ENCODE measurements at places on chromosomes 6 and 20. TPM values are rescaled to one million over a fixed set of nuclear protein-coding genes. Genes with fewer than 3 reads are reported as not detected.

DNA sequence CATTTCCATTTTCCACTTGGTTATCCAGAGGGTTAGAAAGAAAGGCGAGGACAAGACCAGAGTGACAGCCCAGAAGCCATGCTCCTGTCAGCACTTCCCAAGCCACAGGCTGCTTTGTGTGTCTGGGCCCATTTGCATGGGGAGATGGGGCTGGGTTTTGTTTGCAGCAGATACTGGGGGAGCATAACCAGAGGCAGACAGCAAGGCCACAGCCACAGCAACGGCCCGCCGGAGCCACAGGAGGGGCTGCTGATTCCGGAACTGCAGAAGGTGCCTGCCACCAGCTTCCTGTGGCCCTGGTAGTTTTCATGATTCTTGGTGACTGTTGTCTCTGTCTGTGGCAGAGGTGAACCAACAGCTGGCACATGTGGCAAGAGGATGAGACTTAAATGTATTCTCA is 106.6 kb downstream of the DLL1 start:
- DNase-seq: no peak

DNA sequence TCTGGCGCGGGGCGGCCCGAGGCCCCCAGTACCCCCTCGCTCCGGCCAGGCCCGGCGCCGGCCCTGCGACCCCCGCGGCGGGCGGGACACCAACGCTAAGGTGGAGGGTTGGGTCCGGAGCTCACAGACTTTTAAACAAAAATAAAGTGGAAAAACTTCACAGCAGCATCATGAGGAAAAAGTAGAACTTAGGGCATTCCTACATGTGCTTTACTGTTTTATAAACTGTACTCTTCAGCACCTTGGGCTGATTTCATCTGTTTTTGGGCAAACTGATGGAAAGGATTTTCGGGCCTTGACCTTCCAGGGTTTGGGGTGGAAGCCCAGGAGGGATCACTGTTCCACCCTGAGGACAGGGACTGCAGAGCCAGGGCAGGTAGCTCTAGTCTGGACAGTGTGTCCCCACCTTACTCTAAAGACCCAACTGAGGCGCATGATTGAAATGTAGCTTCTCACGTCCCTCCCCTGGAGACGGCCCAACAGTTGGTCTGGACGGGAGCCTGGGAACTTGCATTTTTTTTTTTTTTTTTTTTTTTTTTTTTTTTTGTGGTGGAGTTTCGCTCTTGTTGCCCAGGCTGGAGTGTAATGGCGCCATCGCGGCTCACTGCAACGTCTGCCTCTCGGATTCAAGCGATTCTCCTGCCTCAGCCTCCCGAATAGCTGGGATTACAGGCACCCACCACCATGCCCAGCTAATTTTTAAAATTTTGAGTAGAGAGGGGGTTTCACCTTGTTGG is 740 bp downstream of the NELFCD start:
- no peak for DNase-seq

- no peak for DNase-seq
Observed at GRCh38 chr6:121657972-121658371, 222.5 kb downstream of the GJA1 start.

The RWDD2A gene
- 2.2 TPM for total RNA-seq

GRCh38 chr20:5720696-5721095 is 29.5 kb upstream of the SHLD1 start:
- no peak for DNase-seq

The SLC25A27 gene
- 0.64 TPM for total RNA-seq

The PHACTR3 gene
- total RNA-seq: not detected

DNA sequence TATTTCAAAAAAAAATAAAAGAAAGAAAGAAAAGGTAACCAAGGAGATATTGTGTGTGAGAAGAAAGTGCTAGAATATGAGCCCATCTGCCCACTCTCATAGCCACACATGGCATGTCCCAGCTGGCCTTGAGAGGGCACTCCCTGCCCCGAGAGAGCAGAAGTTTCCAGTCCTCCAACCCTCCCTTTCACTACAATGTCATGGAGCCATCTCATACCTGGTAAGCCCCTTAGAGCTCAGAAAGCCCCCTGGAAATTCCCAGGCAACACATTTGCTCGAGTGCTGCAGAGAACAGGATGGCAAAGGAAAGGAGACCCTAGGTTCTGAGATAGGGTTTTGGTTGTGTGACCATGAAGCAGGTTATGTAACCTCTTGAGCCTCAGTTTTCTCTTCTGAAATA is 75.8 kb upstream of the RIN2 start:
- no peak for DNase-seq
